Kasumi-1 (cell line): ENCODE measurements at places on chromosomes 4 and X.

DNA sequence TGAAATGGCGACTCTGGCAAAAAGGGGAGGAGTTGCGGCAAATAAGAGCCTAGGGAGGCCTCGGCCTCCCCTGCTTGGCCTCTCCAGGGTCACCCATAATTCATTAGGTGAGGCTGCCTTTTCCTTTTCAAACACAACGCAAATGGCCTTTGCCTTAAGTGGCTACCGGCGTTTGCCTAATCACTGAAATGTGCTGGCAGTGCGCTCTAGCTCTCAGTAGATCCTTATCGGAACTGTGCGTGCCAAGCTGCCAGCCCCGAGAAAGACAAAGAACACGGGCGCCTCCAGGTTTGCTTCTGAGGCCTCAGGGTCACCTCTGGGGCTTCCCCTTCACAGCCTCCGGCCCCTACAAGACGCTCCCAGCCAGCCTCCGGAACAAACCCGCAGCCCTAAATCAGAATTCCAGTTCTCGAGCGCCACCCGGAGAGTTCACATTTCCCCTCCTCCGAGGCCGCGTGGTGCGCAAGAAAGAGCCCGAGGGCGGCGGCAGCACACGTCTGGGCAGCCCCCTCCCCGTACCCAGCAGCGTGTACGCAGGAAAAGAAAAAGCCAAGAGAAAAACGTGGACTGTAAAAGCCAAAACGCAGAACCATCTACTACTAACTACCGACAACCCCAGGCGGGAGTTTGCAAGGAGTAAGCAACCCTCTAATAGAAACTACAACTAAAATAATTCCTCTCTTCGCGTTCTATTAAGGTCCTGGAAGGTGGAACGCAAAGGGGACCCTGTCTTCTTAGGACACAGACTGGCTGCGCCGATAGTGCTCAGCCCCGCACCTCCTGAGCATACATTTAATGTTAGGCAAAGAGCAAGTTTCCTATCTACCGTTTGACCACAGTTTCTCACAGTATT, 76.5 kb upstream of the BCOR start:
- DNase-seq, result no peak

DNA sequence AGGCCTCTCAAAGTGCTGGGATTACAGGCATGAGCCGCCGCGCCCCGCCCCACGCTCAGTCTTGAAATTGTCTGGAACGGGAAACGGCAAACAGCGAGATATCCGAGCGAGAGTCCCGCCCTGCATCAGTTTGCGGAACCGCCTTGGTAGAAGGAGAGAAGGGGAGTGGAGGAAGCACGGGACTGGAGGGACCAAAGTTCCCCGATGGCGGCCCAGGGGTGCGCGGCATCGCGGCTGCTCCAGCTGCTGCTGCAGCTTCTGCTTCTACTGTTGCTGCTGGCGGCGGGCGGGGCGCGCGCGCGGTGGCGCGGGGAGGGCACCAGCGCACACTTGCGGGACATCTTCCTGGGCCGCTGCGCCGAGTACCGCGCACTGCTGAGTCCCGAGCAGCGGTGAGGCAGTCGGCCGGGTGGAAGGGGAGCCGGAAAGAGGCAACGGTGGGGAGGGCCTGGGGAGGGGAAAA, at the start of gene BST1:
TSS of gene BST1 (plus strand) at position 125 of the 463 bp plus-strand sequence. CDS start at position 205, 80 bp downstream.
- peak; percentile 87 for DNase-seq

GRCh38 chr4:7521666-7522065, 86.9 kb upstream of the PSAPL1 start:
- DNase-seq, result no peak

GRCh38 chr4:22616516-22616915, 76.2 kb upstream of the GBA3 start:
- DNase-seq, result no peak

DNA sequence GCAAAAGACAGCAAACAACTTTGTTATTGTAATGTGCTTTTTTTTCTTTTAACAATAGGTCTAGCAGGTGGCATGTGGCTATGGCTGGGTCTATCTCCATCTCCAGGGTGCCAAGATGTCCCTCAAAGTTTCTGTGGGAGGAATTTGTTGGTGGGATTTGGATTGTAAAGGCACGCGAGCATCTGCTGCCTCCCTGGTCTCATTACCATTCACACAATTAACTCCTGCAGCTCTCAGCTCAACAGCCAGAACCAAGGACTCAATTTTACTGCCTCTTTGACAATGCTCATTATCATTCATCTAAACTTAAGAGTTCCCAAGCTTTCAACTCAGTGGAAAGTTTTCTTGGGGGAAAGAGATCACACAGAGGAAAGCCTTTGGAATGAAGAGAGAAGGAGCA, 10.9 kb upstream of the PCDH18 start:
- DNase-seq, result no peak

DNA sequence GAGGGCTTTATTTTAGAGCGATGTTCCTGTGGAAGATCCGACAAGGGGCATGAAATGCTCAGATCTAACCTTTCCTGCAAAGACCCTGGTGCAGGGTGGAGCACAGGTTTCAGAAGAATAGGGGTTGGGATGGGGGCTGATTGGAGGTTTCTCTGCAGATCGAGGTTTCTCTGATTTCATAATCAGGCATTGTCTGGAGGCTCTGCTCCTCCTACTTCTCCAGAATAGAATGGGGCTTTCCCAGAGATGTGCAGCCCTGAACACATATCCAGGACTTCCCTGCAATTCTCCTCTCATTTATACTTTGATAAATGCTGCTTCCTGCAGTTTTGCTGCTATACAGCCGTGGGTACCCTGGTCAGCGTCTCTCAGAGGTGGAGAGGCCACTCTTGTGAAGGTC, 397.6 kb upstream of the BOD1L1 start:
- no peak for DNase-seq

DNA sequence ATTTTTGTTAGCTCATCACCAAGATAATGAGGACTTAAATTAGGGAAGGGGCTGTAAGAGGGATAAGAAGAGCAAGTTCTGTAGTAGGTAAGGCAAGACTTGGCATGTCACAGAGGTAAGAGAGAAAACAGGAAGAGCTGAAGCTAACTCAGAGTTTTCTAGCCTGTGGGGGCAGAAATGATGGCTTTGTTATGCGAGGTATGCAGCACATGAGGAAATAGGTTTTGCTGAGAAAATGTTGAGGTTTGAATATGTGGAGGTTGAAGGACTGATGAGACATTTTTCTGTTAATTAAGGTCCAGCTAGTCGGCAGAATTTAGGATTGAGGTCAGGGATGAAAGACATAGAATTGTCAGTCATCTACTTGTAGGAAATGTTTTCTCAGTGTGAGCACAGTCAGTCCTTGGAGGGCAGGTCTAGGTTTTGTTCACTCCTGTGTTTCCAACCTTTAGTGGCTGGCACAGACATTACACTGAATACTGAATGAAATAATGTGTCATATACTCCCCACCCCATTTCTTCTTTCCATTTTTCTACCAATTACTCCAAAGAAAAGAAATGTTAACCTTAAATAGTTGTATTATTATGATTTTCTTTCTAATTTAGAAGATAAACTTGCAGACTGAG, 154.0 kb upstream of the AADAT start:
- no peak for DNase-seq

DNA sequence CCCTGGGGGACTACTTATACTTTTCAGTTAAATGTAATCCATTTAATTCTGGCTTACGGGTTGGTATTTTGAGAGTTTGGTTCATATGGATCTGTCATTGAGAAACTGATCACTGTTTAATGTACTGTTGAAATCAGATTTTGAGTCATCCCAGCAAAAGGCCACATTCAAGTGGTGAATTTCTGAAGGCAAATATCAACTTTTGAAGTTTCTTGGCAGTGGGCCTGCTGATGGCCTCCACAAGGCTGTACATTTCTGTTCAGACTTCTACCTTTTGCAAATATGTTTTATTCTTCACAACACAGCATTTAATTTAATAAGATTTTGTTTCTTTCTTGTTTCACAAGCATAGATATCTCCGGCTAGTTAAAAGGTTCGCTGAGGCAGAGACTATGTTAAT, 138.7 kb downstream of the PDGFC start:
- no peak for DNase-seq

DNA sequence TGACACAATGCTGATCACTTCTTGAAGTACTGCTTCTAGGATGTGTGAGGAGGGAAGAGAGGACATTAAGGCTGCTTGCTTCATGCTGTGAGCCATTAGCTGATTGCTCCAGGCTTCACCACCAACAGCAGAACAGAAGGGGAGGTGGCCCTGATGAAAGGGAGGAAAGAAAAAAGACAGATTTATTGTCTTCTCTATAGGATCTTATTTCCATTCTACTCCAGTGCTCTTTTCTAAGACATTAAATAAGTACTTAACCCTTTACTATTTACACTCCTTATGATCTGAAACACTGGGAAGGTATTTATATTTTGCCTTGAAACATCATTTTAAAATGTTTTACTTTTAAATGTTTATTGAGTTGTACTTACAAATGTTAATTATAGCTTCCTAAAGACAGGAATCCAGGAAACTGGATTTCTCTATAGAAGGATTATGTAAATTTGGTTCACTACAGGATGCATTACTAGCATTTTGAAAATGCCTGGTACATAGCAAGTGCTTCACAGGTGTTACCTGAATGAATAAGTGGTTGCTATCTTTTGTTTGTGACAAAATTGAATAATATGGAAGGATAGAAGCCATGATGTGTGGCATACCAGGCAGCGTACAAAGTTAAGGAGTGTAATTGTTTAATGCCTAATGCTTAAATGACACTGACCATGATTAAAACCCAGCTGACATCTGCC, 680.9 kb upstream of the ATOH1 start:
- no peak for DNase-seq

DNA sequence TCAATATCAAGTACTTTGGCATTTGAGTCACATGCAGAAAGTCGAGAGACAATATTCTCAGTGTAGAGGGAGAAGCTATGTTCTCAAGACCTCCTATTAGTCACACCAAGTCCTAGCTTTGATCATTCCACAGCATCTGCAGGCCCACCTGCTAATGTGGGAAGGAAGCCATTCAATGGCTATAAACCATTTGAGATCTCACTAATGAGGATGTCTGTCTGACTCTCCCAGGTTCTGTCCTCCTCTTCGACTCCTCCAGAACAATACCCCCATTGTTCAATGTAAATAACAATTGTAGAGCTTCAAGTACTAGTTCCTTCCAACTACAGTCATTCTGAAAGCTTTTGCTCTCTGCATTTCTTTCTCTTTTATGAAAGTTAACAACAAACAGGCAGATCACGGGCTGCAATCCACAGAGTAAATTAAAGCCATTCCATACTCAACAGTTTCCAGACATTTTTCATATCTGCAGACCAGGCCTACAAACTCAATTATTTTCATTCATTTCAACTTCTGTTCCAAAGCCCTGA, 140.2 kb upstream of the EDNRA start:
- no peak for DNase-seq

- DNase-seq, result no peak
Observed at GRCh38 chr4:133524369-133524768, 375.3 kb downstream of the PCDH10 start.
